Stimulated activated CD4-positive, alpha-beta T cell treated with anti-CD3 and anti-CD28 coated beads, Interleukin-2, amount 100 ng/mL, for 48 hours (primary cell): ENCODE measurements at places on chromosomes 1 and 21.

DNA sequence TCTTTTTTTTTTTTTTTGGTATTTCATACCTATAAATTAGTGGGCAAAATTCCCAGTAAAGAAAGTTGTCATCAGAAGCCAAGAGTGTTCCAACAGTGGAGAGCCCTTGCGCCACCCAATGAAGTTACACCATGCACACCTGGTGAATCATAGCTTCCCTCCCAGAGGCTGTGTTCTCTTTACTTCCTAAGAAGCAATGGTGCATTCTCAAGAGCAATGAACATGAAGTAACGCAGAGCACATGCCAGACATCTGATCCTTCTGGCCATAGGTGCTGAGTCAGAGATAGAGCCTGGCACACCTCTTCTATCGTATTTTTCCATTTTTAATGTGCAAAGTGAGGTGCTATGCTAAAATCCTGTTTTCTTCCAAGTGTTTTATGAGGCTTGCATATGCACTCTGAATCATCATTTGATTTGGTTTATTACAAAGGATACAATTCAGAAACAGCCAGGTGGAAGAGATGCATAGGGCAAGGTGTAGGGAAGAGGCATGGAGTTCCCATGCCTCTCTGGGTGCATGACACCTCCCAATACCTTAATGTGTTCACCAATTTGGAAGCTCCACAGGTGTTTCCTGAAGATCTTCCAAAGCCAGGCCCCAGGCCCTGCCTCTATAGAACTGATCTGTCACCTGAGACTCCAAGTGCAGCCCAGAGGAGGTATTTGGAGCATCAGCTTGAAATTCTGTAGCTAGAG is 408.0 kb downstream of the SIPA1L2 start:
- DNase-seq = no peak

DNA sequence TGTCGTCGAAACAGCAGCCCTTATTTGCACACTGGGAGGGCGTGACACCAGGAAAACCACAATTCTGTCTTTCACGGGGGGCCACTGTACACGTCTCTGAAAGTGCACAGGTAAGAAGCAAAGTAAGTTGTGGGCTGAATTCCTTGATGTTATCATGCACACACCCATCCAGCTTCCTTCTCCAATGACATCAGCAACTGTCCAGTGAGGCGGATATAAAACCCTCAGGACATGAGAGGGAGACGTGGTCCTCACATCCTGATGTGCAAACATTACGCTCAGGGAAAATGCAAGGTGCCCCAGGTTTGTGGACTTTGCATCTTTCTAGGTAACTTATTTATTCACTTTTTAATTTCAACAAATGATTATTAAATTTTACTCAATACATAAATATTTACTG is 3.0 kb downstream of the TFF1 start:
- DNase-seq = no peak

DNA sequence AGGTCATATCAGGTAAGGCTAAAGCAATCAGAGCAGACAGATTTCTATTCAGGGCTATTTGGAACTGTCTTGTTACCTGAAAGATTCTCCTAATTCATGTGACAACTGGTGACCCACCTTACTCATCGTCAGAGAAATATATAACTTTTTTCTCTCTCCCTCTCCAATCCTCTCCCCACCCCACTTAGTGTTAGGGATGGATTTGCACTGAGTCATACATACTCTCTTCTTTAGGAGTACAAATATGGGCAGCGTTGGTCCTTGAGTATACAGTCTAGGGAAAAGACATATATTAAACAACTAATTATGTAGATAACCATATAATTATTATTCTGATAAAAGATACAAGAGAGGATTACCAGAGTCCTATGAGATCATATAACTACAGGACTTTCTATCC is 246.3 kb downstream of the HHIPL2 start:
- no peak for DNase-seq

DNA sequence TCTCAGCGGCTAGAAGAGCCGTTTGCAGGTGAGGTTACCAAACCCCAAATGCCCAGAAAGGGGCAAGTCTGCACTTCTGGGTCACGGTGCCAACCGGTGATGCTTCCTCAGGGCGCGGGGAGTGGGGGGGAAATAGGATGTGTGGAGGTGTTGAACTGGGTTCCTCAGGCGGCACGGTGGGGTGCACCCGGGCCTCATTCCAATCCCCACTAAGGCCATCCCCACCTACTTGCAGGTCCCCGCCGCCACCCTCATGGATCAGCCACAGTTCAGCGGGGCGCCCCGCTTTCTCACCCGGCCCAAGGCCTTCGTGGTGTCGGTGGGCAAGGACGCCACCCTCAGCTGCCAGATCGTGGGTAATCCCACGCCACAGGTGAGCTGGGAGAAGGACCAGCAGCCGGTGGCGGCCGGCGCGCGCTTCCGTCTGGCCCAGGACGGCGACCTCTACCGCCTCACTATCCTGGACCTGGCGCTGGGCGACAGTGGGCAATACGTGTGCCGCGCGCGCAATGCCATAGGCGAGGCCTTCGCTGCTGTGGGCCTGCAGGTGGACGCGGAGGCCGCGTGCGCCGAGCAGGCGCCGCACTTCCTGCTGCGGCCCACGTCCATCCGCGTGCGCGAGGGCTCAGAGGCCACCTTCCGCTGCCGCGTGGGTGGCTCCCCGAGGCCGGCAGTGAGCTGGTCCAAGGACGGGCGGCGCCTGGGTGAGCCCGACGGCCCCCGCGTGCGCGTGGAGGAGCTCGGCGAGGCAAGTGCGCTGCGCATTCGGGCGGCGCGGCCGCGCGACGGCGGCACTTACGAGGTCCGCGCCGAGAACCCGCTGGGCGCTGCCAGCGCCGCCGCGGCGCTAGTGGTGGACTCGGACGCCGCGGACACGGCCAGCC is 3.9 kb downstream of the OBSCN start:
- DNase-seq = no peak

DNA sequence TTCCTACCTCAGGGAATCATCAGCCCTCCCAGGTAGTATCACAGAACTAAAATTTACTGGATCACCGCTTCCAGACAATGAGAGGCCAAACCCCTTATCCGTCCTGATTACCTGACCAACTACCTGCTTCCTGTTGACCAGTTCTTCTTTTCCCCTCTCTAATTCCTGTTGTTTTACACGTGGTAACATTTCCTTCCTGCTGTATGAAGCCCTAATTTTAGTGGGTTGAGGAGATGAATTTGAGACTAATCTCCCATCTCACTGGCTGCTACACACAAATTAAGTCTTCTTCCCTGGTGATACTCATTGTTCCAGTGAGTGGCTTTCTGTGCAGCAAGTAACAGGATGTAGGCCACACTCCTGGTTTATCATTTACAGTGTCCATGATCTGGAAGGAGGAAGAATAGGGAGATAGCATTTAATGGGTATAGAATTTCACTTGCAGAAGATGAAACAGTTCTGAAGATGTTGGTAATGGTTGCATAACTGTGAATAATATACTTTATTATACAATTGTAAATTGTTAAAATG is 2112.9 kb downstream of the NCAM2 start:
- DNase-seq = no peak
